Stimulated activated CD8-positive, alpha-beta memory T cell treated with anti-CD3 and anti-CD28 coated beads, Interleukin-7, amount 100 ng/mL, for 4 hours (primary cell): ENCODE measurements at places on chromosomes 1 and 21.

DNA sequence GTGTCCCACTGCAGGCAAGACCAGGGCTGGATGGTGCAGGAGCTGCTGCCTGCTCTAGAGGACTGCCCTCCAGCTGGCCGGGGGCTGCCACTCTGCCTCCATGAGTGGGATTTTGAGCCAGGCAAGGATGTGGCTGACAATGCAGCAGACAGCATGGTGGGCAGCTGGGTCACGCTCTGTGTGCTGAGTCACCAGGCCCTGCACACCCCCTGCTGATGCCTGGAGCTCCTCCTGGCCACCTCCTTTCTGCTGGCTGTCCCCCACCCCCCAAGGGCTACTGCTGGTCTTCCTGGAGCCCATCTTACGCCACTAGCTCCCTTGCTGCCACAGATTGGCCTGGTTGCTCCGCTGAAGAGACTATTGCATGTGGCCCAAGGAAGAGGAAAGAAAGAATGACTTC lies 3.9 kb upstream of the ZSCAN20 start:
- no peak for DNase-seq

DNA sequence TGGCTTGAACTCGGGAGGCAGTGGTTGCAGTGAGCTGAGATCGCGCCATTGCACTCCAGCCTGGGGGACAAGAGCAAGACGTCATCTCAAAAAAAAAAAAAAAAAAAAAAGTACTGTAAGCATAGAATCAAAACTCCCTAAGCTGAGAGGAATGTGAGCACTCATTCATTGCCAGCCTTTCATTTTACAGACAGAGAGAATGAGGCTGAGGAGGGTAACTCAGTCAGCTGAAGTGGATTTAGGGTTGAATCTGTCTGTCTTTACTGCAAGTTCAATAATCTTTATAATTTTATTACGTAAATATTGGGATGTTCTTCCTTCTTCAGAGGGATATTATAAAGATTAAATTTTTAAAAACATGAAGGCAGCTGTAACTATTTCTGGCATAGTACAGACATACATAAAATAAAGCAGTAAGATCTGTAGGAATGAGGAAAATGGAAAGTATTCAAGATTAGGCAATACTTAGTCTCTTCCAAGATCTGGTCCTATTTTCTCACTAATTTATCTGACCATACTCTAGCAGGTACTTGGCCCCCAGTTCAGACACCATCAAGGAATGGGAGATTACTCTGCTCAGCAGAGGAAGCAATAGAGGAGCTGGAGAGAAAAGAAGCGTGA lies 24.1 kb upstream of the MNDA start:
- no peak for DNase-seq

DNA sequence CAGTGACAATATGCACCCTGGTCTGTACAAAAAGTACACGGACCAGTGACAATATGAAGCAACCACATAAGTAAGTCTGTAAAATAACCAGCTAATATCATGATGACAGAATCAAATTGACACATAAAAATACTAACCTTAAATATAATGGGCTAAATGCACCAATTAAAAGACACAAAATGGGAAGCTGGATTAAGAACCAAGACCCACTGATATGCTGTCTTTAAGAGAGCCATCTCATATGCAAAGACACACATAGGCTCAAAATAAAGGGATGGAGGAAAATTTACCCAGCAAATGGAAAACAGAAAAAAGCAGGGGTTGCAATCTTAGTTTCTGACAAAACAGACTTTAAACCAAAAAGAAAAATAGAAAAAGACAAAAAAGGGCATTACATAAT lies 70.4 kb upstream of the VCAM1 start:
- DNase-seq = no peak

- DNase-seq = no peak
Observed at GRCh38 chr1:118028267-118028666, 98.7 kb downstream of the WDR3 start.

DNA sequence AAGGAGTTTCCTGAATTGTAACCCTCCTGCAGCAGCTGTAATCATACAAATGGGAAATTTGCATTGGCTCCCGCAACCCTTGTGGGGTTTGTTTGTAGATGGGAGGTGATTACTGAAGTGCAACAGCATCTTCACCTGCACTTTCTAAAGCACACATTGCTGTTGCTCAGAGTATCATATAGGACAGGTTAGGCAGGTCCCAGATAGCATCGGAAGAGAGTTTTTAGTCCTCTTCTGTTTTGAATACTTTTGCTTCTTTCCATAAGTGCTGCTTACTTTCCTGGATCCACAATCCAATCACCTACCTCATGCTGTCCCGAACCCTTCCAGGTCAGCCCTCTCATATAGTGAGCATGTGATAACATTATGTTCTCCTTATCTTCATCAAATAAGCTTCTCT lies 300.4 kb downstream of the PTPRC start:
- no peak for DNase-seq

- peak; percentile 56 for DNase-seq
Observed at GRCh38 chr1:92961896-92962752, 862 bp upstream of the DIPK1A start.

- no peak for DNase-seq
Observed at GRCh38 chr1:62612770-62613169, 15.4 kb downstream of the ANGPTL3 start.

DNA sequence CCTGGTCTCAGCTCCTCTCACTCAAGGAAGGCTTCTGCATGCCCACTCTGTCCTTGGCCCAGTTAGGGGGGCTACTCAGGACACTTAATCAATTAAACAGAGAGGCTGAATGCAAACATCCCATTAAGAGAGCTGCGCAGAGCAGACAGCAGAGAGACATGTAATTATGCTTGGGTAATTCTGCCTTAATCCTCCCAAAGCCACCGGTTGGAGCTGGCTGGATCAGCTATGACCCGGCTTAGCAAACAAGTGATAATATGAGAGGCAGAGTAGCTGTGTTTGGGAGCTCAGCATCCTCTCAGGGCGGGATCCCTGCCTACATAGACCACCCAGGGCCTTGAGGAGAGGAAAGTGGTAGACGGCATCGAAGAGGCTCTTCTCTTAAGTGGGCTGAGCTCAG lies 183.2 kb downstream of the GRIK3 start:
- DNase-seq = no peak

- DNase-seq = no peak
Observed at GRCh38 chr1:172826096-172826741, 167.3 kb downstream of the FASLG start.

DNA sequence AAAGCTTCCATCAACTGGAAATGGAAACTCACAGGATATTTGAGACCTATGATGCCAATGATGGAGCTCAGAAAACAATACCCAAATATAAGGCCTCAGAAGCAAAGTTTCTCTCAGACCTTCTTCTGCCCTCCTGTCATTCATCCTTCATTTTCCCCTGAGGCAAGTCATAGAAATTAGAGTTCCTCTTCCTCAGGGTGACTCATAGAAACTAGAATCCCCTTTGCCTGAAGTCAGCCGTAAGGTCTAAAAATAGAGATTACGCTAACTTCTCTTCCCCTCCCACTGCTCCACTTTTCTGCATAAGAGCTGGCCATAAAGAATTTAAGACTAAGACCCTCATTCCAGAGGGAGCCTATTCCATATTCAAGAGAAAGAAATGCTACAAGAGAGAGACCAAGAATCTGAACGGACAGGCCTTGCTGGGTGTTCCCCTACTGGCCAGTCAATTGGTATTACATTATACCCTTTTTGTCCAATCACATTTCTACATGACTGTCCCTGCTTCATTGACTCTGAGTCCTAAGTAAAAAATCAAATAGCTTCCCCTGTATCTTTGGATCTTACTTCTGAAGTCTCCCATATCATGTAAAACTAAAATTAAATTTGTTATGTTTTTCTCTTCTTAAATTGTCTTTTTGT lies 994.9 kb downstream of the ADGRL2 start:
- no peak for DNase-seq

GRCh38 chr1:24417681-24418080 lies 2.1 kb downstream of the NIPAL3 start:
- no peak for DNase-seq

DNA sequence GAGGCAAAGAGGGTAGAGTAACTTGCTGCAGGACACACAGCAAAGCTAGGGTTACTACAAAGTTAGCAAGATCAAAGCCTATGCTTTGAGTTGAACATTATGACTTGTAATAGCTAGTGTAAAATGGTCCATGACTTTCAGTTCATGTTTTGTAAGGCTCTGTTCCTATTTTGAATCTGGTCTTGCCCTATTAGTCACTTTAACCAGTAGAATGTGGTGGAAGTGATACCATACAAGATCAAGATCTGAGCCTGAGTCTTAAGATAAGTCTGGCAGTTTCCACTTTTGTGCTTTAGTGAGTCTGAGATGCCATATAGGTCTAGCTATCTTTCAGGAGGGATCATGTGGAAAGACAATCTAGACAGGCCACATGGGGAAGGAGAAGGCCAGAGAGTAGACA lies 282.1 kb upstream of the BRINP3 start:
- no peak for DNase-seq

DNA sequence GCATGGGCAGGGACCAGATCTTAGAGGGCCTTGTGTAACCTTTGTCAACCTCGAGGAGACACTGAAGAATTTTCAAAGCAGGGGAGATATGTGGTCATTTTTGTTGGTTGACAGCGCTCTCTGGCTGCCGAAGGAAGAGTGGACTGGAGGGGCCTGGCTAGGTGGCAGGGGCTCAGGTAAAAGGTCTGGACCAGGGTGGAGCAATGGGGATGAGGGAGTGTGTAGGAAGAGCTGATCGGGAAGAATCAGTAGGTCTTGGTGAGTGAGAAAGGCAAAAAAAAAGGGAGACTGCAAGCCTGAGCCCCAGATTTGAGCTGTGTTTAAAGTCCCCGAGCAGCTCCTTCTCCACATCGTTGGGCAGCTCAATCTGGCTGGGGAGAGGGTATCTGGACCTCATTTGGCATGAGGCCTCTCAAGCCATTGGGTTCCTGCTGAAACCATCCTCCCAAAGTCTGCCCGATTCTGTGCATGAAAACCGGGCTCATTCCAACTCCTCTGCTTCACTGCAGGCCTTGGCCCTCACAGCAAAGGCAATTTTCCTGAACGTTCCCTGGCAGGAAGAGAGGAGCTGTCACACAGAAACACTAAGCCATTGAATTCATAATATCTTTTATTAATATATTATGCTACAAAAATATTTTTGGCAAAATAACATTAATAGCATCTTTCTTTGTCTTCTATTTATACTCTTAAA lies 237.1 kb downstream of the TRABD2B start:
- DNase-seq = no peak

- no peak for DNase-seq
Observed at GRCh38 chr1:46622344-46622743, 5.7 kb upstream of the MOB3C start.

DNA sequence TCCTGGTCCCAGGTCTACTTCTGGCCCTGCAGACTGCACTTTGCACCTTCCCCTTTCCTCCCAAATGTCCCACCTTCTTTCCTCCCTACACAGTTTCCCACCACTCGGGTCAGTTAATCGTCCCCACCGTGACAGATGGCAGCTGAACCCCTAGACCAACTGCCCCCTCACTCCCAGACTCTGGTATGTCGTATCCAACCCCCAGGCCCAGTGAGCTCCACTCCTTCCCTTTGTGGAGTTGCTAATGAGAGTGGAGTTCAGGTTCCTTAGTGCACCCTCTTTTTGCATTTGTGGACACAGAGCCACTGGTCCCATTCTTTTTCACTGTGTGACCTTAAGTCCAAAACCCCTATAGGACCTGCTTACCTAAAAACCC lies 1.8 kb downstream of the MAN1C1 start:
- DNase-seq = no peak

GRCh38 chr1:157948312-157949073 lies 45.0 kb upstream of the KIRREL1 start:
- DNase-seq = no peak

GRCh38 chr1:22207511-22208267 lies 64.8 kb upstream of the WNT4 start:
- DNase-seq = no peak

- DNase-seq = no peak
Observed at GRCh38 chr1:119687434-119688079, 24.2 kb upstream of the PHGDH start.

DNA sequence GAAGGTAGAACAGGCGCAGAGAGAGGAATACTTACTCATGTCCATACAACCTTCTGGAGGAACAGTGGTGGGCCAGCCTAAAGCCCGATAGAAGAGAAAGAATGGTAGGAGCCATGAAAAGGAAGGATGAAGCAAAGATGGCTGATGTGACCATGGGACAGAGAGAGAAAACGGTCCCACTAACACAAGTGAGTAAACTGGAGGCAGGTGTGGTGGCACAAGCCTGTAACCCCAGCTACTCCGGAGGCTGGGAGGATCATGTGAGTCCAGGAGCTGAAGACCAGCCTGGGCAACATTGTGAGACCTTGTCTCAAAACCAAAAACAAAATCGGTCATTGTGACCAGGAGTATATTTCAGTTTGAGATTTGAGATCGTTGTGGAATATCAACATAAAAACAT lies 49.4 kb downstream of the C1orf198 start:
- no peak for DNase-seq

- DNase-seq = no peak
Observed at GRCh38 chr1:7553042-7553690, 217.9 kb upstream of the VAMP3 start.

- DNase-seq = no peak
Observed at GRCh38 chr1:31626223-31627207, 9.0 kb downstream of the HCRTR1 start.

DNA sequence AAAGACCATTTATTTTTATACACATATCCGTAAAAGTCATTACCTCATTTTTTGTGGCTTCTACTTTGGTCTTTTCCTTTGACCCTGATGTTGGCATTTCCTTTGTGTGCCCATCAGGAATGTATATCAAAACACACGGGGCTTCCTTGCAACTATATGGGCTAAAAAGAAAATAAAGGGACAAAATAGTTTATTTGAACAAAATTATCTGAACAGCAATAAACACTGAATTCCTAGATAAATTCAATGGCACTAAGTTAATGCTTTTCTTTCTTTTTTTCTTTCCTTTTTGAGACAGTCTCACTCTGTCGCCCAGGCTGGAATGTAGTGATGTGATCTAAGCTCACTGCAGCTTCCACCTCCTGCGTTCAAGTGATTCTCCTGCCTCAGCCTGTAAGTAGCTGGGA lies 45.2 kb downstream of the EPRS1 start:
- no peak for DNase-seq

- DNase-seq = no peak
Observed at GRCh38 chr21:32140151-32140550, 138.7 kb downstream of the MIS18A start.

DNA sequence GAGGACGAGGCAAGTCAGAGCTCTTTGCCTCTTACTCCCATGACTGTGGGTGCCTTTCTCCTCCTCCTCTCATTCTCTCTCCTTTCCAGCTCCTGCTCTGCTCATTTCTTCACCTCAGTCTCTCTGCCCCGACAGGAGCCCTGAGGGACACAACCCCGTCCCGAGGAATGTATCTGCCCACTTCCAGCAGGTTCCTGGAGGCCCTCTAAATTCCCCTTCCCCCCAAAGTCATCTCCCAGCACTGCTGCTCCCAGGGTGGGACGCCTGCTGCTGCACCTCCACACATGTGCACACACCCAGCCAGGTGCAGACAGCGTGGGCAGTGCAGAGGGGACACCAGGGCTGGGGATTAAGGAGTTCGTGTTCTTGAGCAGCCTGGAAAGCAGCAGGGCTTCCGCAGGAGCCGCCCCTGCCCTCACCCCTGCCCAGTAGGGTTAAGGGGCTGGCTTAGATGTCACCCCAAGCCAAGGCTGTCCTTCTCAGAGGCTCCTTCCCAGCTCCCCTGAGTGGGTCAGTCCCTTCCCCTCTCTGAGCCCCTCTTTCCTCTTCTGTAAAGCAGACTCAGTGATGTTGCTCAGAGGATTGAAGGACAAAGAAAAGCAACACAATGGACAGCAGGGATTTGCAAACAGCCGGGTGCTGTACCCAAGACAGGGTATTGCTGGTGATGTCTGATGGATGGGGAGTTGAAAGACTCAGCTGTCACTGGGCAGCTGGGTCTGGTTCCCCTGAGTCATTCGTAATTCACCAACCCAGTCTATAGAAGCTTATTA lies 346.0 kb downstream of the MATN1 start:
- DNase-seq = no peak
